ENCODE measurements at places on chromosomes 11 and 22.

DNA sequence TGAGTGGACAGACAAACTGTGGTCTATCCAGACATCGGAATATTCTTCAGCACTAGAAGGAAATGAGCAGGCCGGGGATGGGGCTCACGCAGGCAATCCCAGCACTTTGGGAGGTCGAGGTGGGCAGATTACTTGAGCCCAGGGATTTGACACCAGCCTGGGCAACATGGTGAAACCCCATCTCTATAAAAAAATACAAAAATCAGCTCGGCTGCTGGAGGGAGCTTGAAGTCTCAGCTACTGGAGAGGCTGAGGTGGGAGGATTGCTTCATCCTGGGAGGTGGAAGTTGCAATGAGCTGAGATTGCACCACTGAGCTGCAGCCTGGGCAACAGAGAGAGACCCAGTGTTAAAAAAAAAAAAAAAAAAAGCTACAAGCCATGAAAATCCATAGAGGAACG is 8.0 kb upstream of the CTSD start:
- no peak for DNase-seq

DNA sequence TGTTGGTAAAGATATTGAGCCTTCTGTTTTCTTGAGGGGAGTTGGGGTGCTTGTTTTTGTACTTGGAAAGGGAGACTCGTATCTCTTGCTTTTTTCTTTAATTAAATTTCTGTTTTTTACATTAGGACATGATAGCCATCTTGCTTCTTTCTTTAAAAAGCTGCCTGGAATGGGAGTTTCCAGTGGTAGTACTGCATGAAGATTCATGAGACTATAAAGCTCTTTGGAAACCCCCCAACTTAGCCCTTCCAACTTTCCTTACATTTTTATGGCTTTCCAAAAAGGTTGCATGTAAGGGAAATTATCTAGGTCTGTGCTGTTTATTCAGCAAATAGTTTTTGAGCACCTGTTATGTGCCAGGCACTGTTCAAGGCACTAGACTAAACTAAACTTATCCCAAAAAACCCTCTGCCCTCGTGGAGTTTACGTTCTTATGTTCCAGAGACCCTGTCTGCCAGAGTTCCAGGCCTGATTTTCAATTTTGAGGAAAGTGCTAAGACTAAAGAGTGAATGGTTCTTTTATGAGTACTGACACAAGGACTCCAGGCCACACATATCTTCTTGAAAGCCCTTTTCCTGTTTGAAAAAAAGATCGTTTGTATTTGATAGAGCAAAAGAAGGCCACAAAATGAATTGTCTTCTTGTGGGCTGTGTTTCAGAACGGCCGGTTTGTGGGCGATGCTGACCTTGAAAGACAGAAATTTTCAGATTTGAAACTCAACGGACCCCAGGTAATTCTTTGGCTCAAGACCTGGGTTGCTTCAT is 31.9 kb downstream of the CTNND1 start:
- no peak for DNase-seq

- no peak for DNase-seq
These were observed 4.2 kb upstream of the SYN3 start for GRCh38 chr22:33062361-33062760.

- DNase-seq = peak; percentile 87
These were observed 141.0 kb downstream of the ARHGAP42 start for GRCh38 chr11:100827934-100828661.

DNA sequence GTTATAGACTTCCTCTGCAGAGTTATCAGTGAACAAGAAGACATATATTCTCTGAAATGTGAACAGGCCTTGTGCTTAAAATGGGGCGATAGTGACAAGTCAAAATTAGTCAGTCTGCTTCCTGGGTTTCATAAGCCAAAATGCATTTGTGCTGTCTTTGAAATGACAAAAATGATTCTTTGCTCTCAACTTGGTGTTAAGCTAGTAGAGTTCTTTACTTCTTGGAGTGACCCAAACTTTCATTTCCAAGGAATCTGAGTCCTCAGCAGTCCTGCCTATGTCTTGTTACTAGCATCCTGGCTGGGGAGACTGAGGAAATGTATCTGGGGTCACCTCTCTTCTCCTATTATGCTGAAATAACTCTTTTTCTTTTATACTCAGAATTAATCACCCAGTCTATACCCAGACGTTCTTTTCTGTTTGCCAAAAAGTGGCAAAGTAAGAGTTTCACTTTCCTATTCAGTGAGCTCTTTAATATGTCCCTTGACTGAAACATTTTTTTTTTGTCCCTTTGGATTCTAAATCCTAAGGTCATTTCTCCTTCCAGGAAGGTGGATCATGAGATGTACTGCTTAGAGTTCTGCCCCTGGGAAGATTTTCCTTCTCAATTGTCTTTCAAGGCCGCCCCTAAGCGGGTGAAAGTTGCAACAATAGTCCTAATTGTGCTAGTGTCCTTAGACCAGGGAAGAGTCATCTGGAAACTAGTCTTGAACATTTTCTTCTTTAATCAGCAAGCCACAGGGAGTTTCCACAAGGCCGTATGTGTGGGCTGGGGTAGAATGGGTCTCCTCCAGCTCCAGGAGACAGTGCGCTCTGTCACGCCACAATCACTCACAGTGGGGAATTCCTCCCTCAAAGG is 53.0 kb upstream of the RDX start:
- DNase-seq = no peak

DNA sequence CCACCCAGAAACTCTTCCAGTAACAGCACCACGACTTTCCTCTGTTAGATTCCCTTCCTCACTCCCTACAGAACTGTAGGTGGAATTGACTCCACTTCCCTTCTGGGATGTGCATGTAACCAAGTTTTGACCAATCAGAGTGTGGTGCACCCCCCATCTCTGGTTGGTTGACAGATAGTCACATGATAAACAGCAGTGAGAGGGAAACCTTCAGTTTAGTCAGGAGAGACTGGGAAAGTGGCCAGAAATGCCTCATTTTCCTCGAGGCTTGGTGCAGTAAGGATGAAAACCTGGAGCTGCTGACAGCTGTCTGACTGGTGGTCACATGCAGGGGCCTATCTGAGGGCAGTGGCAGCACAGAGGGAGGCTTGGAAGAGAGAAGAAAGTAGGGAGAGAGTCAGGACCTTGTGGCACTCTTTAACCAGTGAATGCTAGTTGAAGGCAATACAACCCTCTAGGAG is 67.3 kb upstream of the GRK3 start:
- no peak for DNase-seq

- no peak for DNase-seq
These were observed 14.0 kb downstream of the GALNT18 start for GRCh38 chr11:11607772-11608171.

DNA sequence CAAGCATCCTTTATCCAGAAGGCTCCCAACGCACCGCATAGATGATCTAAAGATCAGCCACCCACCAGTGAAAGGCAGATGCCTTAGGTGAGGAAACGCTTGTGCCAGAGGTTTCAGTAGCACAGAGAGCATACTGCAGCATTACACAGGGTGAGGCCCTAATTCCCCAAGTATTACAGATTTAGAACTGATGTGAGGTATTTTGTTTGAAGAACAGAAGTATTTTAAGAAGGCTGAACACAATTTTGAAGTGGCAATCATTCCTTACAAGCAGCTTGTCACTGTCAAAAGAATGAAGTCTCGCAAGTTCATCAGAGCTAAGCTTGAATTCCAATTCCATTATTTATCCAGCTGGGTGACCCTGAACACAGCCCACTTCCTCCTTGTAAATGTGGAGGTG is 70.0 kb upstream of the FAT3 start:
- no peak for DNase-seq

DNA sequence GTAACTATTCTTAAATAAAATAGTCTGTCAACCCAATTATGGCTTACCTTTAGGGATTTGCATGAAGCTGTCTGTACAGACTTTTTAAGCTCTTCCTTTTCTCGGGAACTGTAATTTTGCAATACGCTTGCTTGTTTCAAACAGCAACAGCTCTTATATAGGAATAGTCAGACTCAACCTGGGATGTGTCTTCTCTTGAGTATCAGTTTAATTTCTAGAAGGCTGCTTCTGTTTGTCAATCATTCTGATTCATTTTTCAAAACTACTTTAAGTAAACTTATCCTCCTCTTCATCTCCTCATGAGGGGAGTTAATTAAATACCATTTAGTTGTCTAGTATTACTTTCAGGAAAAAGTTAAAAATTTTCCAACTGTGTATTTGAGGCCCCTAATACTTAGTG is at the start of gene OR10AG1:
Gene OR10AG1, minus strand, starts transcription at position 101 of the 400 bp plus-strand sequence. Its CDS starts 38 bp downstream, at position 63.
- DNase-seq = no peak

DNA sequence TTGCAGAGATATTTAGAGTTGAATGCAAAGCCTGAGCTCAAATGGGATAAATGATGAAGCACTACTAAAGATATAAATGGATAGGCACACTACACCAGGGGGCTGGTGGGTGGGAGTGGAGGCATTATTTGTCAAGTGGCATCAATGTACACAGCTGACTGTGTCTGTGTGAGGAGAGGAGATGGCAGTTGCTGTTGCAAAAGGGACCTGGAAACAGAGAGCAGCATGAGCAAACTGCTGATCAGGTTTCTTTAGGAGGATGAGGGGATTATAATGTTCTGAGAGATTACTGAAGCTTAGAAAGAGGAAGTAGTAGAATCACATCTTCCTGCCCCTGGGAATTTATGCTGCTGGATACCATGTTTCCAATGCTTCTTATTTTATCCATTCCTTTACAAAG is 39.4 kb upstream of the LIN7C start:
- no peak for DNase-seq

GRCh38 chr11:19805376-19805775 is 92.7 kb downstream of the NAV2 start:
- no peak for DNase-seq

DNA sequence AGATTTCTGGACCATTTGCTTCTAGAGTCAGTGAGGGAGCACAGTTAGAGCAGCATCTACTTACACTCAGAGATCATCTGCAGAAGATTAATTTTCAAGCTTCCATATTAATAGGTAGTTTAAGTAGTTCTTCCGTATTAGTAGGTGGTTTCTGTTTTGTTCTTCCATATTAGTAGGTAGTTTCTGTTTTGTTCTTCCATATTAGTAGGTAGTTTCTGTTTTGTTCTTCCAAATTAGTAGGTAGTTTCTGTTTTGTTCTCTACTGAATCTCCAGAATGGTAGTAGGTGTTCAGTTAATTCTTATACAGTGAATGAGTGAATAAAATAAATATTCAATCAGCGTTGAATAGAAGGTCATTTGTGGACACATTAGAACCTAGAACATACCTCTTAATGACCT is 175.7 kb downstream of the TMEM135 start:
- DNase-seq = no peak

DNA sequence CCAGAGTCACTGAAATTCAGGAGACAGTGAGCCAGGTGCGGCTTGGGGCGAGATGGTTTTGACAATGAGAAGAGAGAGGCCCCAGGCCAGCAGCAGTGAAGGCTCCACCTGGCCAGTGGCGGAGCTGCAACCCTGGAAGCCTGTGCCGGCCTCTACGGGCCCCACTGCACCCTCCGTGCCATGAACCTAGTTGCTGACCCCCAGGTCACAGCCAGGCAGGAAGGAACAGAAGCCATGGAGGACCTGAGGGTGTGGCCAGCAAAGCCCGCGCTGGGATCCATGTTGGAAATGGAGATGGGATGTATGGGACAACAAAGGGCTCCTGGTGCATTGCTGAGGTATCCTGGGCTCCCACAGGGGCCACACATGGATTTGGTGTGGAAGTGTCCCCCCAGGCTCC is 1528.5 kb downstream of the BRD1 start:
- DNase-seq = no peak

GRCh38 chr22:22075382-22076163 is 93.0 kb upstream of the TOP3B start:
- DNase-seq = no peak

GRCh38 chr22:38724926-38725571 is 19.3 kb downstream of the GTPBP1 start:
- DNase-seq = peak; percentile 83

DNA sequence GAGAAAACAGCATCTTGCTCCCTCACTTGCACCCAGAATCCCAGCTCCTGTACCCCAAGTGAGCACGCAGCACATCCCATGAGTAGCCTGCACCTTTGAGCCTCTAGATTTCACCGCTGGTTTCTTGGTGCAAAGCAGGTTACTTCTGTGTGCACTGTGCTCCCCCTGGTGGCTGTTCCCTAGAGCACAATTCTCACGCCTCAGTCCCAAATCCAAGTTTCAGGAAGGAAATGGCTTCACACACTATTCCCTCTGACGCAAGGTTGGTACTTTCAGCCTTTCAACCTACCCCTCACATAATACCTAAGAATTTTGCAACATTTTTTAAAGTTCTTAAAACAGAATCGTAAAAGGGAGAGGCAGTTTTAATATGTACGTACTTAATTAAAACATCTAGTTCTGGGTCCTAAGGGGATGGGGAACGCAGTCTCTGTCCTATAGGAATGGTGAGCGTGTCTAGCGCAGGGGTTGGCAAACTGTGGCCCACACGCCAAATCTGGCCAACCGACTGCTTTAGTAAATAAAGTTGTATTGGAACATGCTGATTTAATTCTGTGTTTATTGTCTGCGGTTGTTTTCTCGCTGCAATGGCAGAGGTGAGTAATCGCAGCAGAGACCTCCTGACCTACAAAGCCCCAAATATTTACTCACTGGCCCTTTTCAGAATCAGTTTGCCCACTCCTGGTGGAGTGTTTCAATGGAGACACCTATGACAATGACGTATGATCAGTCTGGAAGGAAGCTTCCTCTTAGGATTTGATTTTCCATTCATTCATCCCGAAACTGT is 27.5 kb downstream of the DHCR7 start:
- DNase-seq = peak; percentile 94

DNA sequence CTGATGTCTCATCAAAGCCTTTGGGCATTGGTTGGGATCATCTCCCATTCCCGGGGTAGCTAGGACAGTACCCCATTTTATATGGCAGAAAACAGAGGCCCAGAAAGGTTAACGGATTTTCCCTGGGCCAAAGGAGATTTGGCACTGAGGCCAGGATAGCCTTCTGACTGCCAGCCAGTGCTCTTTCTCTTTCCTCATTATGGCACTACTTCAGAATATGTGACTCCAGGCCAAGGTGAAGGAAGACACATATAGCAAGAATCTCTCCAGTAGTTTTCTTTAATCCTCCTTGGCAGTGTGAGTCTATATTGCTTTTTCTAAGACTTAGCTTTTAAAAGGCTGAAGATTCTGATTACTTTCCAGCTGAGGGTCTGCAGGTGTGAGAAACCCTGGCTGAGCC is 94.8 kb upstream of the AMOTL1 start:
- no peak for DNase-seq

DNA sequence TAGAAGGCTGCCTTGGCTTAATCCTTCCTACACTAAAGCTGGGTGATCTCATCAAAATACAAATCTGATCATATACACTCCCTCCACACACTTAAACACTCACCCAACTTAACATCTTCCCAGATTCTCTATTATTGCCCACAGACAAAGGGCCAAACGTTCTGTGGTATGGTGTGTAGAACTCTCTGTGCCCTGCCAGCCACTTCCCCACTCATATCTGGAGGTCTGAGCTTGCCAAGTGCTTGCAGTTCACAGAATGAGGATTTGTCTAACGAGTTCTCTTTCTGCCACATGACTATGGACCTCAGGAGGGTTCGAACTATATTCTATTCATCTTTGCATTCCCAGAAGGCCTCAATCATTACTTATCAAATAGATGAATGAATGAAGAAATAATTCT is 77.6 kb downstream of the MPPED2 start:
- no peak for DNase-seq

GRCh38 chr11:20127671-20128527 is 32.4 kb downstream of the DBX1 start:
- peak; percentile 87 for DNase-seq

GRCh38 chr11:123272565-123272964 is 77.5 kb upstream of the CLMP start:
- DNase-seq = no peak

Measured in DMS53 (cell line).